Large intestine (tissue), 12 donors: ENCODE measurements at places on chromosomes 13 and 19. TPM values are rescaled to one million over a fixed set of nuclear protein-coding genes. Genes with fewer than 3 reads are reported as not detected.

GRCh38 chr13:98900442-98900841 is 77.4 kb downstream of the DOCK9 start:
- DNase-seq = no peak

- no peak for DNase-seq
These were observed 736.3 kb upstream of the KLHL1 start for GRCh38 chr13:70844391-70845108.

DNA sequence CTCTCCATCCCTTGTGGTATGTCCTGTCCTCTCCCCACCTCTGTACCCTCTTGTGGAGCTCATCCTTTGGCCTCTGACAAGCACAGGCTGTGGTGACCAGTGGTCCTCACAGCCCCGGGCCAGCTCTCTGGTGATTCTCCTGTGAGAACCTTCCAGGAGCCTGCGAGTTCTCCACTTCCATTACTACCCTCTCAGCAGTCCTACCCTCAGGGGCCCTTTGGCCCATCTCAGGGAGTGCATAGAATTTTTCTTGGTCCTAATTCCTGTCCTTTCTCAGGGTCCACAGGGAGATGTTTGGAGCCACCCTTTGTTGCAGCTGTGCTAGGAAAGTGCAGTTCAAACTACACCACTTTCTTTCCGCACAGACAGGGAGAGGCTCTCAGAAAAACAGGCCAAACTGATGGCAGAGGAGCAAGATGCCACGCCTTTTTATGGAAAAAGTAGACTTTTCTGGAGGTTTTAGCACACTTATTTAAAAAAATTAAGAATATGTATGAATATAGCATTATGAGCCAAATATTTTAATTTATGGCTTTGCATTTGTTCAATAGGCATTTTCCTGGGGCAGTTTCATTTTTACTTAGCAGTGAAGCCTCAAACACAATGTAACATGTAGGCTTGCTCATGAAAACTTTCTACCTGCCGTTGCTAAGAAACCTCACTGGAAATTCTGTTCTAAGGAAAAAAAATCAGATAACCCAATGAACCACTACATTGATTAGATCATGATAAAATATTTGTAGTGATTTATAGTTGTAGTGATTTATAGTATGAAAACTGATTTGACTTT is 92.0 kb downstream of the GPR12 start:
- no peak for DNase-seq

GRCh38 chr13:98755116-98755515 is 2.6 kb upstream of the SLC15A1 start:
- DNase-seq = no peak

DNA sequence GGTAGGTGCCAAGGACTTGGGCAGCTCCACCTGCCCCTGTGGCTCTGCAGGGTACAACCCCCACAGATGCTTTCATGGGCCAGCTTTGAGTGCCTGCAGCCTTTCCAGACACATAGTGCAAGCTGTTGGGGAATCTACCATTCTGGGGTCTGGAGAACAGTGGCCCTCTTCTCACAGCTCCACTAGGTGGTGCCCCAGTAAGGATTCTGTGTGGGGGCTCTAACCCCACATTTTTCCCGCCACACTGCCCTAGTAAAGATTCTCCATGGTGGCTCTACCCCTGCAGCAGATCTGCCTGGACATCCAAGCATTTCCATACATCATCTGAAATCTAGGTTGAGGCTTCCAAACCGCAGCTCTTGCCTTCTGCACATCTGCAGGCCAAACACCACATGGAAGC is 149.7 kb upstream of the FNDC3A start:
- DNase-seq = no peak

DNA sequence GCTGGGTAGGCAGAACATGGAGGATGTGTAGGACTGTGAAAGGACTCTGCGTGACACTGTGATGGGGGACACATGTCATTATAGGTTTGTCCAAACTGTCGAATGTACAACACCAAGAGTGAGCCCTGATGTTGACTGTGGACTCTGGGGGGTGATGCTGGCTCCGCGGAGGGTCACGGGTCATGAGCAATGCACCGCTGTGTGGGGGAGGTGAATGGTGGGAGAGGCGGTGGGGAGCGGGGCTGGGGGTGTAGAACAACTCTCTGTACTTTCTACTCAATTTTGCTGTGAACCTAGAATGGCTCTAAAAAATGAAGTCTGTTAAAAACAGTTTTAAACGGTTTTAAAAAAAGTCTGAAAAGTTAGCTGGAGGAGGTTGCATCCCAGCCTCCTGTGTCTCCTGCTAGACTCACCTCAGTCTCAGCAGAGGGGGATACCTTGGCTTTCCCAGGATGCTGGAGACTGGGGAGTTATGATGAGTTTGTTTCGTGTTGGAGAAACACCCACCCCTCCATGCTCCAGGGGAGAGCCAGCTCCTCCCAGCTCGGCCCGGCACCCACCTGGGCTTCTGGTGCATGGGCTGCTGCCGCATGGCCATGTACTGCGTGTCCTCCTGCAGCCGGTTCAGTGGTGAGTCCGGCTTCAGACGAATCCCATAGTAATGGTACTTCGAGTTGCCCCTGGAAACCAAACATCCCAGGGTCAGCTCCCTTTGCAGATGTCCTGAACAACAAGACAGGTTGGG is 34.7 kb upstream of the RANBP3 start:
- no peak for DNase-seq

The POLRMT gene
- polyA plus RNA-seq = 62.1 TPM

The FFAR3 gene
- polyA plus RNA-seq = 0.79 TPM

The ELANE gene
- 0.09 TPM for polyA plus RNA-seq

The SPRED3 gene
- polyA plus RNA-seq = 3.9 TPM
